ENCODE measurements at places on chromosomes 3 and 15.

GRCh38 chr15:91471468-91471867, 371.4 kb downstream of the SV2B start:
- DNase-seq: no peak

GRCh38 chr3:59191651-59192050, 141.8 kb upstream of the CFAP20DC start:
- no peak for DNase-seq

GRCh38 chr15:84608707-84609284, 8.0 kb downstream of the ZSCAN2 start:
- DNase-seq: no peak

- DNase-seq: no peak
Measured at GRCh38 chr15:46328821-46329220, 694.0 kb downstream of the SQOR start.

DNA sequence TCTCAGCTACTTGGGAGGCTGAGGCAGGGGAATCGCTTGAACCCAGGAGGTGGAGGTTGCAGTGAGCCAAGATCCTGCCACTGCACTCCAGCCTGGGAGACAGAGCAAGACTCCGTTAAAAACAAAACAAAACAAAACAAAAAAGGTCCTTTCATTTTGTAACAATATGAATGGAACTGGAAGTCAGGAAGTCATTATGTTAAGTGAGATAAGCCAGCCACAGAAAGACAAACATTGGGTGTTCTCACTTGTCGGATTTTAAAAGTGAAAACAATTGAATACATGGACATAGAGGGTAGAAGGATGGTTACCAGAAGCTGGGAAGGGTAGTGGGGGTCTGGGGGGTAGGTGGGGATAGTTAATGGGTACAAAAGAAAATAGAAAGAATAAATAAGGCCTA, 12.5 kb upstream of the B3GALNT1 start:
- DNase-seq: no peak

DNA sequence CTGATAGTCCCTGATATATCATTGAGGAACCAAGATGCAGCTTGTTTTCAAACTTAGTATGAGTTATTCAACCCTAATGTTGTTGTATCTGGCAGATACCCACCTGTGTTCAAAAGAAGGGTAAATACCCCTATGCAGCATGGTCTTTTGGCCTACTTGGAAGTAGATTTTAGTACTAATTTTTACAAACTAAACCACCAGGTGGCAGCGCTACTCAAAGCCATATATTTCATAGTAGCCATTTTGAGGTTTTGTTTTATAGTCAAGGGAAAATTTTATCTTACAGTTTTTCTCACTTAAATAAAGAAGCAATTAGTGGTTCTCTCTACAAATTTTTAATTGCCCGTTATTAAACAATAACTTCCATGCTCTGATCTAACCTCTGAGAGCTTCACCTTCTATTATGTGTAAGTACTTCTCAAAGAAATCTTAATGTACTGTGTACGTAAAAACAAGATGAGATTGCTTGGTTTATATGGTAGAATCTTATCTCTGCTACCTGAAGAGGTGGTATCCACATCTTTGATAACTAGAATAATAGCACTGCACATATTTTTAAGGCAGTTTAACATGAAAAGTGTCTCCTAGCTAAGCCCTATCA, 31.5 kb upstream of the MLF1 start:
- DNase-seq: peak; percentile 71

DNA sequence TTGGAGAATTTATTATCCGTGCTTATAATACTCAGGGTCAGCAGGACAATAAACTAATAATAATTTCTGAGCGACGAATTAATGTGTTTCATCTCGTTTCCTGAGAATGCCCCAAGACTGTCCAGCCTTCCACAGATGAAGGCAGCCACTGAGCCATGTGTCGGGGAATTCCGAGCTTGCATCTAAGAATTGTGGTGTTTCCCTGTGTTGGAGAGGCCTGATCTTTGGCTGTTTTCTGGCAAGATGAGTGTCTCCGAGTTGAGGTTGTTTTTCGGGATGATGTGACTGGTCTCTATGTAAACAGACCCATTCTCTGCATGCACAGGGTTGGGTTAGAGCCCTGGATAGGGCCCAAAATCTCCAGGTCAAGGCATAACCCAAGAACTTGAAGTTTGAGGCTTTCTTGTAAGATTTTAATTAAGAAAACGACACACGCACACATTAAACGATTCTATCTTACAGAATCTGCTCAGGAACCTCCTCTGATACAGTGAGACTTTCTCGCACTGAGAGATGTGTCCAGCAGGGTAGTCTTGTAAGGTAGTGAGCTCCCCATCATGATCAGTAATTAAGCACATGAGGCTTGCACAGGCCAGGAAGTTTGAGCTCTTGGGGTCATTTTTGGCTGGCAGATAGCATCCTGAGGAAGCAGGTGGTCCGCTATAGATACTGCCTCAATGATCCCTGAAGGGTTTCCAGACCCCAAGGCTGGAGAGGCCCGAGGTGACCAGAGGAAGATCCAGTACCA, 14.4 kb downstream of the FGD5 start:
- DNase-seq: no peak

DNA sequence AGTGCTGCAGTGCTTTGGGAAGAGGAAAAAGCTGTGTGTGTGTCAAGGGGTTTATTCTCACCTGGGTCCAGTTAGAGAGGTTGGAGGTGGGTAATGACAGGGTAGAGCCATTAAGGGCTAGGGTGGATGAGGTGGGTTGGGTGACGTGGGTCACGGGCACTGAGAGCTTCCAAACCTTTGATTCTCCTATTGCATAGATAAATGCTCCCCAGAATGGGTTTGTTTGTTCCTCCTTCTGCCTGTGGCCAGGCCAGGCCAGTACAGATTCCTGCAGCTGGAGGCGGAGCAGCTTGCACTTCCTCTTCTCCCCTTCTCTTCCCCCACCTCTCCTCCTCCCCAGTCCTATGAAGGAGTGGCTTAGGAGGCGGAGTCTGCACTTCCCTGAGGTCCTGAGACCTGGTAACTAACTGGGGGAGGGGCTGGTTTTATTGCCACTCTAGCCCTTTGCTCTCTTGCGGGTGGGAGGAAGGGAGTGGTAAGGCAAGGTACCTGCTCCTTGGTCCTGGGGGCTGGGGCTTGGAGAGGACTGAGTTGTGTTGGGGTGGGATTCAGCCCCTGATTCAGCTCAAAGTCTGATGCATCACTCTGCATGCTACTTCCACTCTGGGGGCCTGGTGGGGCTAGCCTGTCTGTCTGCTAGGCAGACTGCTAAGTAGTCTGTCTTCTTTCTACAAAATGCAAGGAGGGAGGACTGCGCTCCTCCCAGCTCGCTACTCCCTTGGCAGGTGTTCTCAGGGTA, 3.5 kb downstream of the SPINT1 start:
- DNase-seq: peak; percentile 48

DNA sequence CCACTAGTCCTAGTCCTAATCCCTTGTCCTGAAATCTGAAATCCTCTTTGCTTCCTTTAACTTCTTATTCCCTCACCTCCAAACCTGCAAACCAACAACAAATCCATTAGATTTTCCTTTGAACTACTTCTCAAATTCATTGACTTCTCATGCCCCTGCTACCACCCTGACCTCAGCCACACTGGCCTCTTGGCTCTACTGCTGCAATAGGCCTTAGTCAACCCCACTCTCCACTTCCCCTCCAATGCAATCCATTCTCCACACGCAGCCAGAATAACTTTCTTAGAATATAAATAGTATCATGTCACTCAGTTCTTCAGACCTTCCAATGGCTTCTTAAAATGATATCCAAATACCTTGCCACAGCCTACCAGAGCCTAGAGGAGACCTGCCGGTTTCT, 131.1 kb upstream of the GADL1 start:
- no peak for DNase-seq

- DNase-seq: no peak
Measured at GRCh38 chr3:124654470-124654845, 75.8 kb upstream of the UMPS start.

- no peak for DNase-seq
Measured at GRCh38 chr15:51866751-51867150, 37.3 kb downstream of the TMOD3 start.

DNA sequence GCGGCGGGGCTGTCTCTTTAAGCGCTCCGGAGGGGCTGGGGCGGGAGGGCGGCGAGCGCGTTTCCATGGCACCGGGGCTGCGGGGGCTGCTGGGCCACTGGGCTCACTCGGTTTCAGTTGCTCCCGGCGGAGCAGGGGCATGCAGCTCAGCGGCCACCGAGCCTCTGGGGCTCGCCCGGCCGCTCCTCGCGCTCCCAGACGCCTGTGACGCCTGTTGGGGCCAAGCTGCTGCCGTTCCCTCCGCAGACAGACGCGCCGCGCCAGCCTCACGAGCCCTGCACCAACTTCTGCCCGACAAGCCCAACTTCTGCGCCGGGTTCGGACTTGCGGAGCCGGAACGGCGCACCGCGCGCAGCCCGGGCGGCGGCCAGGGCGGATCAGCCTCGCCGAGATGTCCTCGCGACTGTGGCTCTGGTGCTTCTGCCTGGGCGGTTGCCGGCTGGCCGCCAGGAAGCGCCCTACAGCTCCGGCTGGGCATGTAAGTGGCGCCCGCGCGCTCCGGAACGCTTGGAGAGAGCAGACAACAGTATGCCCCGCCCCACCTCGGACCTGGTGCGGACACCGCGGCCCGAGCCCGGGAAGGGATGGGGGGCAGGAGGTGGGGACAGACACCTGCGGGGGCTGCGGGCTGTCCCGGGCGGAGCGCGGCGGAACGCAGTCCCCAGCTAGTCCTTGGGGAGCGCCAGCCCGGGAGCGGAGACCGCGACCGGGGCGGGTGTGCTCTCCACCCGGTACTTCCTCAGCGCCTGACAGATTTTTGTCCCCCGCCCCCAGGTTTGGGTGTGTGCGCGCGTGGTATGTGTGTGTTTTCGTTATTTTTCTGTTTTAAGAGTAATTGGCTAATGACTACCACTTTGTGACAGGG, 154.1 kb upstream of the GOLIM4 start:
- DNase-seq: peak; percentile 76

GRCh38 chr15:23033979-23034378, 5.4 kb downstream of the TUBGCP5 start:
- no peak for DNase-seq

GRCh38 chr3:161266731-161267150, 45.6 kb downstream of the NMD3 start:
- peak; percentile 92 for DNase-seq

GRCh38 chr15:40379853-40380252, 2.7 kb upstream of the KNSTRN start:
- peak; percentile 96 for DNase-seq

DNA sequence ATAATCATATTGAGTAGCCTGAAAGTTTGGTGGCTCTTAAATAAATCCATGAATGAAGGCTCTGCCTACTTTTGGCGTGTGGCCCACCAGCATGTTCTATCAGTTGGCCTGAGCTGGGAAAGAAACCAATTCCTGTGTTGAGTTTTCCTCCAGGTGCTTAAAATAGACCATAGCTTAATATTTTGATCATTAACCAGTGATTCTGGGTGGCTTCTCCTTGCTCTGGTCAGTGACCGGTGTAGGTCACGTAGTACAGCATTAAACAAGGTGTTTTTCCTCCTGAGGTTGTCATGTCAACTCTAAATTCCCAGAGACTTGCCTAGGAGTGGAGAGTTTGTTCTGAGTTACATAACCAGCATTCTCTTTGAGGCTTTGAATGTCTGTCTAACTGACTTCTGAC, 1.3 kb downstream of the HHLA2 start:
- no peak for DNase-seq

GRCh38 chr15:78837131-78837530, 25.9 kb upstream of the ADAMTS7 start:
- no peak for DNase-seq

- DNase-seq: no peak
Measured at GRCh38 chr3:196321162-196321561, 3.1 kb upstream of the DYNLT2B start.

- peak; percentile 55 for DNase-seq
Measured at GRCh38 chr3:196620161-196620604, 19.3 kb upstream of the NRROS start.

DNA sequence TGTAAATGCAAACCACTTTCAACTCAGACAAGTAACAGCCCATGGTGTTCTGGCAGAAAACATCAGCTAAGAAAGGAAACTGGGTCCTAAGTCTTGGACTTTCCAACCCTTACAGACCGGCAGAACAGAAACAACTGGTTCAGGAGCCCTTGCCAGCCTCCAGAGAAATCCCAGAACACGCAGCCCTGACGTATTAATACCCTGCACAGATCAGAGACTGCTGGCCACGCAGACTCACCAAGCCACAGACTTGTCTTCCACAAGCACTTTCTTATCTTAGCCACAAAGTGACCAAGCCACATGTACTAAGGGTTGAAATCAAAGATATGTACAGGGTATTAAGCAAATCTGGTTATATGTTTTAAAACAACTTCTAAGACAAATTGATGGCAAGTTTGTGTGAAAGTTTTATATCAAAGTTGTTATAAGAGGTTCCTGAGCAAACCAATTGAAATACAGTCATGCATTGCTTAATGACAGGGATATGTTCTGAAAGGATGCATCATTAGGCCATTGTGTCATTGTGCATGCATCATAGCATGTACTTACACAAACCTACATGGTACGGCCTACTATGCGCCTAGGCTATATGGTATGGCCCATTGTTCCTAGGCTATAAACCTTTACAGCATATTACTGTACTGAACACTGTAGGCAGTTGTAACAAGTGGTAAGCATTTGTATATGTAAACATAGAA, 36.8 kb downstream of the BTD start:
- DNase-seq: peak; percentile 60

DNA sequence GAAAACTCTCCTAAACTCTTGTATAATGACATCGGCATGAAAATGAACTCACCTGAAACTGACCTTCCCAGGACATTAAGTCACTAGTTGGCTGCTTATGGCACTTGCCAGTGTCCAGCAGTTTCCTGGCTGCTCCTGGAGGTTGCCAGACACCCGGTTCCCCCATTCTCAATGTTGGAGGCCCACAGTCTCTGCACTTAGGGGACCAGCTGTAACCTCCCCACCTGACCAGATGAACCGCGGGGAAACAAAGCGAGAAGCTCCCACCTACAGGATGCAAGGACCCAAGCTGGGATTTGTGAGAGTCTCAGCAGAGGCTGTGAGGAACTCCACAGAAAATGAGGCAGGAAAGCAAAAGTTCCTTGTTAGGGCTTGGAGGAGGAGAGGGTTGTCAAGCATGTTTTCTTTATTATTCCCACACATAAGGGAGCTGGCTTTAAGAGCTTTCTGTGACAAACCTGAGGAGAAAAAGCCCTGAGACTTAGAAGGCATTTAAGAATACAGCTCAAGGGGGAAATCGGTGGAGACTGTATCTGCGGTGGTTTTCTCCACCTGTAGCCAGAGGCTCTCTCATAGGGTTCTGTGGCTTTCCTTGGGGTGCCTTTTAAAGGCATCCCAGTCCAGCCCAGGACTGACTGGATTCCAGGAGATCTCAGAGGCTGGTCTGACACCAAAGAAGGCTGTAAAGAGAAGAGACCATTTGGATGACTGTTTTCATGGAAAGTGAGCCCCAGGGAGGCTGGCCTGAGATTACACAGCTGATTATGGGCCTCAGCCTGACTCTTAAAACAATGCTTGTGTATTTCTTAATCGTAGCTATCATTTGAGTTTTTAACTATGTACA, 4.6 kb downstream of the TPM1 start:
- DNase-seq: peak; percentile 66

DNA sequence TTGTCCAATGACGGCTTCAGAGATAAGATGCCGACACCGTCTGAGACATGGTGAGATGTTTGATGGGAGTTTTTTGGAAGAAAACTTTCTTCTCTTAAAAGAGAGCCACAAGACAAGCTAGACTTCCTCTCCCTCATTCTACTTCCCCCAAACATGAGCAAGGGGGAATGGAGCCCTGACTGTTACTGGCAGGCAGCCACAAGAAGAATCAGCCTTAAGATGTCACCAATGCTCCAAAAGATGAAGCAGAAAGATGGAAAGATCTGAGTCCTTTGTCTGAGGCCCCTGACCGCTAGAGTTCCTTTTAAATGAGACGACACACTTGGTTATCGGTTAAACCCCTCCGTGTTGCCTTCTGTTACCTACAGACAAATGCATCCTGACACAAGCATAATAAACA, 108.7 kb downstream of the ST8SIA2 start:
- no peak for DNase-seq

GRCh38 chr3:30185872-30186271, 420.5 kb upstream of the TGFBR2 start:
- DNase-seq: no peak
